ENCODE measurements at places on chromosomes 5 and 9.

DNA sequence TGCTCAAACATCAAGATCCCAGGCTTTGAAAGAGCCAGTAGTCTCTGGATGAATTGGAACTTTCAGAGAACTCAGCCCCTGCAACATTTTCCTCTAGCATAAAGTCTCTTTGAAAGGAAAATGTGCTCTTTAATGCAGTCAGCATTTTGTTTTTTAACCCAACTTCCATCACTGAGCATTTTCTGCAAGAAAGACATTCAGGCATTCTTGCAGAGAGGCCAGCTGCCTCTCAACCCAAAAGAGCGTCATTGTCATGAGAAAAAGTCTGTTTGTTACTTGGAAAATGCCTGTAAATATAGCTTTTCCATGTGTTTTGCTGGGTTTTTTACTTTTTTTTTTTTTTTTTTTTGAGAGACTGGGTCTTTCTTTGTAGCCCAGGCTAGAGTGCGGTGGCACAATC is 225.0 kb downstream of the ADAMTSL1 start:
- no peak for DNase-seq

GRCh38 chr5:170423692-170424091 is 34.5 kb upstream of the KCNMB1 start:
- no peak for DNase-seq

GRCh38 chr5:164353155-164353554 is 847.7 kb downstream of the MAT2B start:
- no peak for DNase-seq

DNA sequence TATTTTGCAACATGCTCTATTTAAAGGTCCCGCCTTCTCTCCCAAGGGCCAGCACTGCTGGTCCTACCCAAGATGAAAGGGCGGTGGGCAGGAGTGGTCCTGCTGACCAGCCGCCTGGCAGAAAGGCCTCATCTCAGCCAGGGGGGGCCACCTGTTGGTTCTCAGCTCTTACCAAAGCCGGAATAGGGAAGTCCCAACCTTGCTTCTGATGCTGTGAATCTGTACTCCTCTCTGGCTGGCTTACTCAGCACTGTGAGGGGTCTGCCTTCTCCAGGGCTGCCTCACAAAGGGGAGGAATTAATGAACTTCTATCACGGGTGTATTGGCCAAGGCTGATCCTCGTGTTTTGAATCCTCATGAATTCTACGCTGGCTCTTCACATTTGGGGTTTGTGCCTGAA is 13.6 kb upstream of the FAM240B start:
- no peak for DNase-seq

DNA sequence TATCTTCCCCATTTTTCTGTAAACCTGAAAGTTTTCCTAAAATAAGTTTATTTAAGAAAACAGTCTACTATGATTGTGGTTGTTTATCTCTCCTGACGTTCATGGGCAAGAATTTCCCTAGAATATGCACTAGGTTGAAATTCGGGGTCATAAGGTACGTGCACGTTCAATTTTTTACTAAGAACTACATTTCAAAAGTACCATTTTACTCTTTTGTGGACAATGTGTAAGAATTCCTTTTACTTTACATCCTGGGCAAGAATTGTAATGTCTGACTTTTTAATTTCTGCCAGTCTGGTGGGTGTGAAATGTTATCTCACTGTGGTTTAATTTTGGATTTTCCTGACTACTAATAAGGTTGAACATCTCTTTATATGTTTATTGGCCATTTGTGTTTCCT is 12.4 kb downstream of the IL5 start:
- DNase-seq: no peak

- DNase-seq: peak; percentile 66
Observed at GRCh38 chr9:121684381-121685145, 33.1 kb downstream of the DAB2IP start.

- no peak for DNase-seq
Observed at GRCh38 chr9:123867034-123867433, 62.9 kb downstream of the DENND1A start.

GRCh38 chr5:7845557-7845956 is 5.4 kb downstream of the CFAP90 start:
- DNase-seq: no peak

DNA sequence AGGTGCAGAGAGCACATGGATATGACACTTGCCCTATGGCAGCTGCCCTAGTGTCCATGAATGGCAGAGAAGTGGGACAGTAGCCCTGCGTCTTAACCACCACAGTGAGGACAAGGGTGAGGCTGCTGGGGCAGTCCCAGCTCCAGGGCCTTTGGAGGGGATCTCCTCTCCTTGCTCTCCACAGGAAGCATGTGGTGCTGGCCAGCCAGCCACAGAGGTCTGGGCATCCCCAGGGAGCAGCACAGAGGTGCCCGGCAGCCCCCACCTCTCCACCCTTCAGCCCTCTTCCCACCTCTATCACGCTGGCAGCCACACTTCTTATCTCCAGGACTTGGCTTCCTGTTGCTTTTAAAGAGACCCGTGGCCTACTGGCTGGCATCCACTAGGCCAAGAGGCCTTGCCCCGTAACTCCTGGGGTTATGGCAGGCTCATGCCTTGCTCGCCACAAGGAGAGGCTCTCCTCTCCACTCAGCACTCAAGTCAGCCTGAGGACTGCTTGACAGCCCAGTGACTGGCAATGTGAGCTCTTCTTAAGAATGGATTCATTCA is 21.9 kb downstream of the CSF2 start:
- no peak for DNase-seq

GRCh38 chr5:45162974-45163373 is 354.2 kb downstream of the MRPS30 start:
- DNase-seq: no peak

DNA sequence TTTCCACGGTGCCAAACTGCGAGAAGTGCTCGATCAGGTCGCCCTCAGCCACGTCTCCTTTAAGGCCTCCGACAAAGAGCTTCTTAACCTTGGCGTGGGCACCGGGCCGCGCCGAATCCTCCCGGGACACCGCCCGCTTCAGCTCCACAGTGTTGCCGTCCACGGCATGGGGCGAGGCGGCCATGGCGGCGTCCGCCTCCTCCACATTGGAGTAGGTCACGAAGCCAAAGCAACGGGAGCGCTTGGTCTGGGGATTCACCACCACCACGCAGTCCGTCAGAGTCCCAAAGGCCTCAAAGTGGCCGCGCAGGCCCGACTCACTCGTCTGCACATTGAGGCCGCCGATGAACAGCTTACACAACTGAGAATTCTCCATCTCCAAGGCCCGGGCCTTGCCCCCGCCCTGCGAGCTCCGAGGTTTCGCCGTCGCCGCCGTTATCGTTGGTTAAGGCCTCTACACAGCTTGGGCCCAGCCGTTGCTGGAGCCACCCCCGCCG is 424 bp downstream of the HNRNPA0 start:
- no peak for DNase-seq

All from right lobe of liver (tissue), 6 donors.